ENCODE measurements at places on chromosomes 1 and 21.

- no peak for DNase-seq
Measured at GRCh38 chr1:94790670-94791069, 29.5 kb upstream of the SLC44A3 start.

DNA sequence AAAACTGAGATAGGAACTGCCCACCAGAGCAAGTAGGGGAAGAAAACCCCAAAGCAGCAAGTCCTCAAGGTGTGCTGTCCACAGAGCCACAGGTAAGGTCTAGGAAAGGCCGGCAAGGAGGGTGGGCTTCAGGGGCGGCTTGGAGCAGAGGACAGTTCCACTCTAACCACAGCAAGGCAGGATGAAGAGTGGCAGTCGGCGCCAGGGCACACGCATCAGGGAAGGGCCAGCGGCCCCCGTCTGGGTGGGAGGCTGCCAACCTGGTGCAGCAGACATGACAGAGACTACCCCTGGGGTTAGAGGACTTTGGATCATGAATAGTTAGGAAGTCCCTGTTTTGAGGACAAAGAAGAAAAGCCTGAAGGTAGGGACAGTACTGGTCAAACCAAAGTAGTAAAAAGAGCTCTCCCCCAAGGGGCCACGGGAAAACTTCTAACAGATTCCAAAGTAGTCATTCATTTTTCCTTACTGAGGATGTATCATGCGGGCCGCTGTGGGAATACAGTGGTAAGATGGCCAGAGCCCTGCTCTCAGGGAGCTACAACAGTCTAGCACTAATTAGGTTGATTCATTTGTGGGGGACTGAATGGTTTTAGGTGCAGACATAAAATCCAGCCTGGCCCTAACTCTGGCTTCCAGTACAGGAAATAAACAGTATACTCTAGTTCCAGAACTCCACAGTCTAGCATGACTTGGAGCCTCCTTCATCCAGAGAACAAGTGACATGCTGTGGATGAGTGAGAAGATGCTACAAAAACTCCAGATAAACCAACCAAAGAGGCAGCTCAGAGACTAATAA, 3.5 kb upstream of the RAP1GAP start:
- DNase-seq = no peak

GRCh38 chr1:76086597-76086996, 12.1 kb downstream of the ST6GALNAC3 start:
- DNase-seq = no peak

GRCh38 chr1:235015291-235015985, 113.2 kb downstream of the TOMM20 start:
- DNase-seq = no peak

DNA sequence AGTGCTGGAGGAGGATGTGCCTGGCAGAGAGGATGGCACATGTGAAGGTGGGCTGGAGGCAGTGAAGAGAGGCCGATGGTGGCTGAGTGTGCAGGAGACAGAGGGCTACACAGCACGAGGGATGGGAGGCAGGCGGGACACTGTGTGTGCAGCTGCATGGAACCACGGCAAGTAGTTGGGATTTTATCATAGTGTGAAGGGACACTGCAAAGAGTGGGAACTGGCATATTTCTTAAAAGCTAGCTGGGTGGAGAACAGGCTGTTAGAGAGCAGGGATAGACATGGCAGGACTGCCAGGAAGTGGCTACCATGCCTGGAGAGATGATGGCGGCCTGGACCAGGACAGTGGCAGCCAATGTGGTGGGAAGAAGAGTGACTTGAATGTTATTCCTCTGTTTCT, 102.4 kb upstream of the TLR5 start:
- no peak for DNase-seq

DNA sequence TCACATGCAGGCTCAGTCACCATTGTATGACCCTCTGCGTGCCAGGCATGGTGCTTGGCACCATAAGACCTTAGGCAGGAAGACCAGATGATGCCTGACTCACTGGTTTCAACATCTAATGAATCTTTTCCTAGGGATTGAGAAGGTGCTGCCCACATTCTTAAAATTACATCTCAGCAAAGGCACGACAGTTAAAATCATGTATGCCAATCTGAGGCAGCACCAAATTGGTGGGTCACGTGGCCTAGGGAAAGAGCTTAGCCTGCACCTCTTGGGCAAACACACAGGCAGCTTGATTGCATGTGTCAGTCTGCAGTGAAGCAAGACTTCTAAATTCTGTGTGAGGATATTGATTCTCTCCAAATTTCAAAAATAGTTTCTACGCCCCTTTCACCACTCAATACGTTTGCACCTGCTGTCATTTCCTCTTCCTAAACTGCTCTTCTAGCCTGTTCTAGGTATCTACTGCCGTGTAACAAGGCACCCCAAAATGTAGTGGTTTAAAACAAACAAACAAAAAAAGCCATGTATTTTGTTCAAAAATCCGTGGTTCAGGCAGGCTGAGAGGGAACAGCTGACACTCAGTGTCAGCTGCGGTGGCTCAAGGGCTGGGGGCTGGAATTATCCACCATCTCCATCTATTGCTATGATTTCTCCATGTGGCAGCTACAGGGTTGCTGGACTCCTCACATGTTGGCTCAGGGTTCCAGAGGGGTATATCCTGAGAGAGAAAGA, 160.2 kb upstream of the FGGY start:
- no peak for DNase-seq

Measured in NCI-H2029 (cell line).